Activated naive CD8-positive, alpha-beta T cell treated with anti-CD3 and anti-CD28 coated beads, Interleukin-2, amount 50 U/mL, for 16 hours (primary cell): ENCODE measurements at places on chromosomes 5 and 9.

DNA sequence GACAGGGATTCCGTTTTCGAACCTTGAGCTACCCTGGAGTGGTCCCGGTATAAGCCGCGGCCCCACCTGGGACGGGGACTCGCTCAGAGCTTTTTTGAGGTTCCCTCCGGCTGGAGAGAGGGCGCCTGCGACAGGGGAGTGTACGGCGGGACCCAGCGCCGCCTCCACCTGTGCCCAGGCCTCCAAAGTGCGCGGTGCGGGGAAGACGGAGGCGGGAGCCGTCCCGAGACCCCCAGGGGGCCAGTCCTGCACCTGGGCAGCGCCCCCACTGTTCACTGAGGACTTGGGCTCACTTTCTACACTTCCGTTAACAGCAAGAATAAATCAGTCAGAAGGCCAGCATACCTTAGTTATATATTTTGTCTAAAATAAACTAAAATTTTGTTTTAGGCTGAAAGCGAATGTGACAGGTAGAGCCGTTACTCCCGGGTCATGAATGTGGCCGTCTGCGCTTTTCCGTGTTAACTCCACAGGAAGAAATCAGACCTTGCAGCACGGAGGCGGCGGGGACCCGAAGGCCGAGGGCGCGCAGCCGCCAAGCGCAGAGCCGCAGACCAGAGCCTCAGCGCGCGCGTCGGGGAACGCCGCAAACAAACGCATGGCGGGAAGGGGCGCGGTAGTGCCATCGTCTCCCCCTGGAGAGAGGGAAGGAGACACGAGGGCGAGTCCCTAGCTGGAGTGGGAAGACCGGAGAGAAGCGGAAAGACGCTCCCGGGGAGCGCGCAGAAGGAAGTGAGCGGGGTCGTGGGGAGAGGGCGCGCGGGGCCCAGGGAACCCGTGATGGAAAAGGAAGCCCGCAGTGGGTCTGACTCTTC, 14.1 kb downstream of the TRIM7 start:
- DNase-seq: no peak

- no peak for DNase-seq
Observed at GRCh38 chr5:109164001-109164400, 245.8 kb downstream of the PJA2 start.

DNA sequence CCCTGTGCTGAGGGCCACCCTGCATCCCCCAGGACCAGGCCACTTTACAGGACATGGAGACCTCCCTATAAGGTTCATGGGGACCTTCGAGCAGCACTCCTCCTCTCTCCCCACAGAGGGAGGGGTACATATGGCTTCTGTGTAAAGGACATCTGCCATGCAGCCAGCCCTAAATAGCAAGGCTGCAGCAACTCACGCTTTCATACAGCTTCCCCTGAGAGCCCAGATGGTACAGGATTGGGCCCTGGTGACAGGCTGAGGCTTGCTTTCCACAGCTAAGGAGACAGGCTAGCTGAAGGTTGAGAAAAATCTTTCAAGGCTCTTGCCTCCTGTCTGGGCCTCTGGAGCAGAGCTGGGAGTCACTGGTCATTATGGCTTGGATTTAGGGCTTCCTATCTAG, 147.0 kb upstream of the ZNF366 start:
- no peak for DNase-seq

DNA sequence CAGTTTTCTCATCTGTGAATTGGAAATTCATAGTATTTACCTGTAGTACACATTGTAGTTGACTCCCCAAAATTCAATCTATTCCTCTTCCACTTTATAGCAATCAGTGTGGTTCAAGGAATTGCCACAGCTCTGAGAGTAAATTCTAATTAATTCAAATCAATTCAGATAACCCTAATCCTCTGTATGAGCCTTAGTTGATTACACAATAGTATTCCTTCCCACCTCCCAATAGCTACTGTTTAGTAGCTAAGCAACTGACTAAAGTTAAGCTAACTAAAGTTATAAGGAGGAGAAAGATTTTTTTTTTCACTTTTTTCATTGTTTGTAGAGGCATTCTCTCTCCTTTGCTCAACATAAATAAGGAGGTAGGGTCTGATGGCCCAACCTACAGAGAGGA, 77.5 kb downstream of the ARRDC3 start:
- DNase-seq: no peak

DNA sequence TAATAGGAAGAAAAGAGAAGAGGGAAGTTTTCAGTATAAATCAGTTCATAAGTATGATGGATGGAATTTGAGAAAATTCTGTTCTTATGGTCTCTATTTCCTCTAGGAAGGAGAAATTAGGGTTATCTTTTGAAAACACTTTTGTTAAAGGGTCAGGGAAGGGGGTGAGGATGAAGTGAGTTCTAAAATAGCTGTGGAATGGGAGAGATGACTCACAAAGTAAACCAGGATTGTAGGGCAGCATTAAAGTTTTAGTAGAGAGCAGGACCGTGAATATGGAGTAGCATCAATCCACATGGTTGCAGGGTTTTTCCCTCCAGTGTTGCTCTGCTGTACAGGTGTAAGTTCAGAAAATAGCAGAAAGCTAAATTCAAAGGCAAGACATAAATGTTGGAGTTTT, 32.4 kb downstream of the MUSK start:
- DNase-seq: no peak

- DNase-seq: no peak
Observed at GRCh38 chr5:103410172-103410571, 151.6 kb downstream of the MACIR start.

- DNase-seq: no peak
Observed at GRCh38 chr5:57231607-57232006, 57.7 kb downstream of the GPBP1 start.

- DNase-seq: no peak
Observed at GRCh38 chr9:7907551-7908337, 108.2 kb upstream of the DMAC1 start.

GRCh38 chr5:88115211-88115610, 153.4 kb downstream of the TMEM161B start:
- DNase-seq: no peak

DNA sequence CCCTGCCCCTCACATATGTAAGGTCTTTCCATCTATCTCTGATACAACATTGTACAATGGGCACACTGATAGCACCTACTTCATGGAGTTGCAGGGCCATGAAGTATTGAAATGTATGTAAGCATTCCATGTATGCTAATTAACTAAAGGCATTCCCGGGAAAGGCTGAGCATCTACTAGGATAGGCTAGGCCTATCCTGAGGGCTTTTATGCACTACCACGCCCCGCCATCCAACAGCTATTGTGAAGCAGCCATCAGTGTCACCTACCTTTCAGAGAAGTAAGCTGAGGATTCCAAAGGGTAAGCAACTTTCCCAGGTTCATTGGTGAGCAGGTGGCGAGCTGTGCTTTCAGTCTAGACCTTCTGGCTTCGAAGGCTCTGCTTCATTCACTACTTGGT, 47.6 kb downstream of the NSG2 start:
- DNase-seq: no peak

DNA sequence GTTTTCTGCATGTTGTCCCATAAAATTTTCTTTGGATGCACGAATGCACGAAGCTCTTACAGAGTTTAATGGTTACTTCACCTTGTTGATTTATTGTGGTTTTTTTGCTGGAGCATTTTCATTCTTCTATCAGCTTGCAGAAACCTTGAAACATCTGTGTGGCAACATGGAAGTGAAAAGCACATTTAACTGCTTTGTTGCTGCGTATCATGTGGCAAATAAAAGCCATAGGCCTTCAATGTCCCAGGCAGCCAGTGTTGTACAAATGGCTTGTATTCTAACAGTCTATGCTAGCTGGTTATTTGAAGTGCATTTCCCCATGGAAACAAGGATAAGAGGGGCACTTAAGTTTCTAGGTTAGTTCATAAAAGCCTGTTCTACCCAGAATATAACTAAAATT, 42.5 kb upstream of the RASGRF2 start:
- no peak for DNase-seq
